ENCODE measurements at places on chromosomes 16 and 17.

DNA sequence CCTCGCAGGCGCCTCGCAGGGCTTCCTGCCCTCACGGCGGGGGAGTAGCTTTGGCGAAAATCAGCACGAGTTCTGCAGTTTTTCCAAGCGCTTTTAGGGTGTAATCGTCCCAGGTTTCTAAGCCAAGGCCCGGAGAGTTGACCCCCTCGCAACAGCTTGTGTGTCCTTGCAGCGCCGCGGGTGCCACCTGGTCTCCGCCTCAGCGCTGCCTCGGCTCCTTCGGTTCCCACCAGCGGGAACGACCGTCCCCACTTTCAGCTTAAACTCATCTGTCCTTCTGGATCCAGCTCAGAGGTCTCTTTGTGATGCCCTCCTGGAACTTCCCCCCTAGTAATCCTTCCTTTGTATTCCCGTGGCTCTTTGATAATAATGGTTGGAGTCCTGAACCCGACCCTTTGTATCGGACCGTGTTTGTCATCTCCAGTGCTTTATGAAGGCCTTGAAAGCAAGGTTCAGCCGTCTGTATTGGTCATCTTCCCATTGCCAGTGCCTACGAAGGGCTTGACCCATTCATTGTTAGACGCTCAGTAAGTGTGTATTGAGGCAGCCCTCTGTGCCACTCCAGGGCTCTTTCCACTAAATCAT, 858 bp upstream of the SMARCE1 start:
- peak; percentile 60 for DNase-seq

GRCh38 chr17:538181-538973, 176.3 kb downstream of the VPS53 start:
- DNase-seq: peak; percentile 22

DNA sequence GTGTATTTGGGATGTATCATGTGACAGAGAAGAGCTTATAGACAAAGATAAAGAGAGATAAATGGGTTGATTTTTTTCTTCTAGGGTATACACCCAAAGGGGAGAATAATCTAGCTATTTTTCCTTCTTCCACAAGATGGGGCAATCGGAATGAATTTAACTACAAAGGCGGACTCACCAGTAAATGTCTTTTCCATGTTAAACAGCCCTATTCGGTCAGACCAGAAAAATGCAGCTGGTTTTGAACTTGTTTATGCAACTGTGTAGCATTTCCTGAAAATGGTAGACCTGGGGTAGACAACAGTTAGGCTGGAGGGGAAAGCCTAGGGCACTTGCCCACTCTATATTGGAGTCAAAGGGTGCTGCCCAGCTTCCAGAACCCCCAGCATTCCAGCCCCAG, 477.1 kb downstream of the TOX3 start:
- peak; percentile 12 for DNase-seq

DNA sequence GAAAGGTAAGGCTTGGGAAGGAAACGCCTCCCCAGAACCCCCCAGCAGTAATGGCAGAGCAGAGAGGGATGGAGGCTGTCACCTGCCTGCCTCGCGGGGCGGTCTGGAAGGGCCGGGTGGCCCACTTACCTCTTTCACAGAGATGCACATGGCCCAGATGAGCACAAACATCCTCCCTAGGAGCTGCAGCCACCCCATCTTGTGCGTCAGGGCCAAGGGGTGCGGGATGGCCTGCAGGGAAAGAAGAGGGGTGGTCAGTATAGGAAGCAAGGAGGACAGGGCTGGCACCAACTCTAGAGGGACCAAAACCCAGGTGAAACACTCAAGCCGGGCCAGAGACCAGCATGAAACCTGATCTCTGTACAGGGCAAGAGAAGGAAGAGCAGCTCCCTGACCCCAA, 29.7 kb downstream of the TRPV3 start:
- DNase-seq: no peak

DNA sequence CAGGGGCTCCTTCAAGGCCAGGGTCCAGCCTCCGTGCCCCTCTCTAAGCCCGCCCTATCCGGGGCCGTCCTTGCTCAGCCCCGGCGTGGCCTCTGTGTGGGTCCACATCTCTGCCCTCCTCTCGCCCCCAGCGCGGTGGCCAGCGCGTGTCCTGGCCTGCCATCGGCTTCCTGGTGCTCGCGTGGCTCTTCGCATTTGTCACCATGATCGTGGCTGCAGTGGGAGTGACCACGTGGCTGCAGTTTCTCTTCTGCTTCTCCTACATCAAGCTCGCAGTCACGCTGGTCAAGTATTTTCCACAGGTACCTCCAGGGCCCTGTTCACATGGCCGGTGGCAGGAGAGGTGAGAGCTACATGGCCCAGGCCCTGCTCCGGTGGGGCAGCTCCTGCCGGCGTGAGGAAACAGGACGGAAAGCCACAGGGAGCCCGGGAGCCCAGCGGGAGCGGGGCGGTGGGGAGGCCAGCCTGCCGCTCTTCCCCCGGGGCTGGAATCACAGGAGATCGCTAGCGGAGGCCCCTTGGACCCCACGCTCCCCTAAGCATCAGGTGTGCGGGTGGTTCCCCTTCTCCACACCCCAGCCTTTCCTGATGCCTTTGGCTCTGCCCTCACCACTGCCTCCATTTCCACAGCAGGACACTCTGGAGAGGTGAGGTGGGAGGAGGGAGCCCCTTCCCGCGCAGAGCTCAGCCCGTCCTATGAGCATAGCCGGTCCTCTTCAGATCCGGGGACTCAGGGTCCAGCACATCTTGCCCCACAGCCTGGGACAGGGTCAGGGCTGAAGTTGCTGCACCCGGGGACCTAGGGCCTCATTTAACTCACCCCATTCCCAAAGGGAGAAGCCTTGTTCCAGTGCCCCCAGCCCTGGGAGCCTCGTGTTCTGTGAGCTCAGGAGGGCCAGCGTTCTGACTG, 10.2 kb downstream of the TAX1BP3 start:
- DNase-seq: no peak

GRCh38 chr16:24700549-24701392, 28.7 kb upstream of the TNRC6A start:
- no peak for DNase-seq

DNA sequence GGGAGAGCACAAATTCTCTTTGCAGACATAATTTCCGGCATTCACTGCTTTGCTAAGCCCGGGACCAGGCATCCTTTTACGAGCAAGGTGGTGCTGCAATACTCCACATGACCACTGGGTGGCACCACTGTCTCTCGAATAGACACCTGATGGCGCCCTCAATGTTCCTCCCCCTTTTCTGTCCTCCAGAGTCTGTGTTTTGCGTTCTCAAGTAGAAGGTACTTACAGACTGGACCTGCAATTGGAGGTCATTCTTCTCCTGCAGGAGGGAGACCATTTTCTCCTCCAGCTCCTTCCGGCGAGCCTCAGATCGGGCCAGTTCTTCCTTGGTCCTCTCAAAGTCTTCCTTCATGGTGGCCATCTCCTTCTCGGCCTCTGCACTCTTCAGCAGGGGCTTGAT, 45.2 kb downstream of the MYH13 start:
- peak; percentile 77 for DNase-seq

All from OCI-M1 (cell line).